ENCODE measurements at places on chromosomes 1 and 21. TPM values are rescaled to one million over a fixed set of nuclear protein-coding genes. Genes with fewer than 3 reads are reported as not detected.

UMODL1 gene
- total RNA-seq: not detected

ARMH1 gene
- 4.7 TPM for total RNA-seq

IRF6 gene
- 99.7 TPM for total RNA-seq

TEX38 gene
- total RNA-seq: not detected

COL9A2 gene
- 20.2 TPM for total RNA-seq

SUSD4 gene
- total RNA-seq: 1.8 TPM

ALDH4A1 gene
- 18.8 TPM for total RNA-seq

RAB13 gene
- total RNA-seq: 48.7 TPM

FOXE3 gene
- not detected for total RNA-seq

SLC22A15 gene
- 12.9 TPM for total RNA-seq

METTL25B gene
- 13.0 TPM for total RNA-seq

RPS8 gene
- total RNA-seq: 4,100 TPM

DNA sequence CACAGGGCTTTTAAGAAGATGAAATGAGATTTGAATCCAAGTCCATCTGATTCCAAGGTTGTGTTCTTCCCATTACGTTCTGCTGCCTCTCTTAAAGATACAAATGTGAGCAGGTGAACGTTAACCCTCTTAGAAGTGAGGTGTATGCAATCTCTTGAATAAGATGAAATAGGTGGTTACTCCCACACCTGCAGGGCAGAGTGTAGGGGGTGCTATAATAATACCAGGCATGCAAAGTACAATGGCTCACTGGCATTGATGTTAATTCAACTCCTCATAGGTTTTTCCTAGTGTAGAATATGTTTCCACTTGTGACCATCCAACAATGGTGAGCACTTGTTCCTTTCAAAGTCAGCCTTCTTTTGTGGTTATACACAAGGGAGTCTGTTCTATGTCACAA, 163.0 kb downstream of the ASTN1 start:
- DNase-seq: no peak

DNA sequence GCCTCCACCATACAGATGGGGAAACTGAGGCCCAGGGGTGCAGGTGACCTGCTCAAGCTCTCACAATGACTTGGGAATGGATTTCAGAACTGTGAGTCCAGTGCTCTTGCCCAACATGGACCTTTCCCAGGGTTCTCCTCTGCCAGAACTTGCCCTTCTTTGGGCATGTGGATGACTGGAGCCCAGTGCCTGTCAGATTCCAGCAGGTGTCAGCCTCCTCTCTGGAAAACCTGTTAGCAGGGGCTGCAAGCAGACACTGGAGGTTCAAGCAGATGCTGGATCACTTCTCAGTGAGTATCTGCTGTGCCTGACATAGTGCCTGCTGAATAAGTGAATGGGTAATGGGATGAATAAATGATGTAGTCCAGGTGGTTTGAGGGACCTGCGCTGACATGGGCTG, 314.2 kb upstream of the POU3F1 start:
- no peak for DNase-seq

DNA sequence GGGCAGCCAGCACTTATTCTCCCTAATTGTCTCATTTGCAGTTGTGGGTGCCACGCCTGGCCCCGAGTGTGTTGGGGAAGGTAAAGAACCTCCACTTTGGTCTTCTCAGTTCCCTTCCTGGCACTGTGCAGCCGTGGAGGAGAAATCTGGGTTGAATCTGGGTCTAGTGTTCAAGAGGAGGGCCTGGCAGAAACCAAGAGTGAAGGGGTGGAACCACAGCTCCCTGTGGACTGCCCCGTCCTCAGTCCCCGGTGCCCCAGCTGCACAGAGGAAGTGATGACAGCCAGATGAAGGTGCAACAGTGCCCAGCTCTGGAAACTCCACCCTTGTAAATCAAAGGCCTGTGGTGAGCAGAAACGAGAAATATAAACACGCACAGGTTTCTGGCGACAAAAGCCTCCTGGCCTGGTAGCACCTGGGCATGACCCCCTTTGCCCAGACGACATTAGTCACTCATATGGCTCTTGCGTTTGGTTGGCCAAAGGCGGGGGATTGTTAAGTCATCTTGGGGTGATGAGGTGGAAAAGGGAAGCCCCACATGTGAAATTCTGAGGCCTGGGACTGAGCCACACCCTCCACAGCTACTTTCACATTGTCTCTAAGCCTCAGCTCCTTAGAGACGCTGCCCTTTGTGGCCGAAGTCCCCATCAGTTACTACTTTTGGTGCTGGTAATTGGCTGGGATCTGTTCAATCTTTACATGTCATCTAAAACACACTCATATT, 4.2 kb upstream of the ECE1 start:
- no peak for DNase-seq

- peak; percentile 32 for DNase-seq
Measured at GRCh38 chr1:18149027-18149641, 41.5 kb downstream of the IGSF21 start.

- no peak for DNase-seq
Measured at GRCh38 chr1:160437432-160438316, 37.3 kb downstream of the VANGL2 start.

GRCh38 chr1:188128761-188129160, 1300.0 kb downstream of the PLA2G4A start:
- DNase-seq: no peak

GRCh38 chr1:224259986-224260385, 70.0 kb downstream of the NVL start:
- no peak for DNase-seq

DNA sequence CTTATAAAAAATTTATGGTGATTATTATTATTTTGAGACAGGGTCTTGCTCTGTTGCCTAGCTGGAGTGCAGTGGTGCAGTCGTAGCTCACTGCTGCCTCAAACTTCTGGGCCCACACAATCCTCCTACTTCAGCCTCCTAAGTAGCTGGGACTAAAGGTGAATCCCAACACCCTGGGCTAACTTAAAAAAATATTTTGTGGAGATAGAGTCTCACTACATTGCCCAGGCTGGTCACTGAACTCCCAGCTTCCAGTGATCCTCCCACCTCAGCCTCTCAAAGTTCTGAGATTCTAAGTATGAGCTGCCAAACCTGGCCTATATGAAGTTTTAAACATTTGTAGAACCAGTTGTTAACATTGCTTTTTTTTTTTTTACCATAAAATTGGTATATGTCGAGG, 18.2 kb downstream of the NFIA start:
- no peak for DNase-seq

DNA sequence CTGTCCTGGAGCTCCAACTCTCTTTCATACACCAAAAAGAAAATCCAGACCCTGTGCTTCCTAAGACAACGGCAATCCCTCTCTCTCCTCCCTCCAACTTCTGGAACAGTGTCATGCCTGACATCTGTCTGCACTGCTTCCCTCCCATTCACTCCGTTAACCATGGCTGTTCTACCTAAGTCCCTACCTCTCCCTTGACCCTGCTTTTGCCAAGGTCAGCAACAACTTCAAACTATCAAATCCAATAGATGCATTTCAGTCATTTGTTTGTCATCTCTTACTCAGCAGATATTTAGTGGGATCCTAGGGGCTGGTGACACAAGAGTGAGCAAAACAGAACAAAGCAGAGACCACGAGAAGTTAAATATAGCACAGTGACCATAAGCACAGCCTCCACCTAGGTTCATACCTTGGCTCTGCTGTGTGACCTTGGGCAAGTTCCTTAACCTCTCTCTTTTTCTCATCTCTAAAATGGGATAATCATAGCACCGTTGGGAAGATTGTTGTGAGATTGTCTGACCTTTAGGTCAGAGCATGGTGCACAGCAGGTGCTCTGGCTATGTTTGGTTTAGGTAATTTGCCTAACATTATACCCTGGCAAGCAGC, 88.9 kb downstream of the TMEM53 start:
- DNase-seq: no peak

- no peak for DNase-seq
Measured at GRCh38 chr21:32549886-32550285, 35.4 kb downstream of the TCP10L start.

DNA sequence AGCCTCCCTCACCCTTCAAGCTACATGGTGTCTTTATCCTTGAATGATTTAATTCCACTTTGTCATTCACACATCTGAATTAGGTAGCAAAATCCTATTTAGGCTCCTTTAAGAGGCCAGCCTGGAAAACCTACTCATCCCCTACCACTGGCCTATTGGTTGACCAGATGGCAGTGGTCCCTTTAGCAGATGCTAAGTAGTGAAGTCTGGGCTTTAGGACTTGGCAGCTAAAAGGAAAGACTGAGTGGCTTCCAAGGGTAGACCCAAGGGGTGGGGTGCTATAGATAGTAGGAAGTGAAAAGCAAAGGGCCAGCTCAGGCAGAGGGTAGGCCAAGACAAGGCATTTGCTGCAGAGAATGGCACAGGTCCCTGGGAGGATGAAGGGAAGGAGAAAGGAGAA, 46.6 kb downstream of the KCNJ6 start:
- DNase-seq: no peak

- DNase-seq: no peak
Measured at GRCh38 chr1:225770561-225771248, 6.9 kb upstream of the SRP9 start.

- no peak for DNase-seq
Measured at GRCh38 chr1:170630977-170631376, 33.0 kb upstream of the PRRX1 start.

GRCh38 chr1:202018468-202019234, 8.3 kb downstream of the ELF3 start:
- peak; percentile 67 for DNase-seq

- DNase-seq: no peak
Measured at GRCh38 chr1:36964830-36965229, 69.5 kb downstream of the GRIK3 start.

GRCh38 chr1:221015159-221015790, 136.0 kb downstream of the HLX start:
- DNase-seq: no peak

DNA sequence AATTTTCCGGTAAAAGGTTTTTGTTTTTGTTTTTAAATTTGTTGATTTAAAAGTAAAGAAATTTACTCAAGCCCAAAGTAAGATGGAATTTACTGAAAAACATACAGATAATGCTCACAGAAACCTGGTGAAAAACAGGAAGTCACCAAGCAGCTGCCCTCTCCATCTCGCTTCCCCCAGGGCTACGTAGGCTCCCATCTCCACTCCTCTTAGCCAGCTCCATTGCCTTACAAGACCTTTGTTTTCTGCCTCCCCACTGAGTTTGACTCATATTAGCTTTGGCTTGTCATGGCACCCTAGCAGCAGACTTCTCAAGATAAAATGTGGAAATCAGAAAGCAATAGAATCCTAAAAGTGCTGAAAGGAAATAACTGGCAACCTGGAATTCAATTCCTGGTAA, 57.9 kb downstream of the PHTF1 start:
- DNase-seq: no peak

GRCh38 chr1:71695821-71696220, 586.5 kb downstream of the NEGR1 start:
- DNase-seq: peak; percentile 9

- no peak for DNase-seq
Measured at GRCh38 chr1:11550664-11551283, 71.8 kb downstream of the DISP3 start.

DNA sequence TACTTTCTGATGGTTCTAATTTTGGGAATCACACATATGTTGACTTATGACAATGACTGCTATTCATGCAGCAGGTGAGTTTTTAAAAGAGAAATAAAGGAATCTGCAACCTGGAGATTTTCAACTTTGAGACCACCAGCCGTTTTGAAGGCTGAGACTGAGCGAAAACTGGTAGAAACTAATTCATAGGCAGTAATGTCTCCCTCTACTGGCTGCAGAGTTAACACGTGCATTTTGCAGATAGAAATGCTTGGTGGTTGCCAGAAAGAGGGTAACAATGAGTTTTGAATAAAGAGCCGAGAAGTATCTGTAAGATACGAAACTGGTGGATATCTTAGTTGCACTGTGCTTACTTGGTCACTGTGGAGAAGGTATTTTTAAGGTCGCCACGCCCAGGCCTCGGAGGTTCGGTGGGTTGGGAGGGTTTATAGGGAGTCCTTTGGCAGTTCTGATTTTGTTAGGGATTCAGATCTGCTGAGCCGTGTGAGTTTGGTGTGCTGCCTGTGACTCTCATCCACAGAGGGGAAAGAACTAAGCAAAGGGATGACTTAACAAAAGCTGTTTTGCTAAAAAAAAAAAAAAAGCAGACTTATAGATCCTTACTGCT, 83.0 kb downstream of the RYR2 start:
- no peak for DNase-seq

GRCh38 chr1:51897699-51898031, 19.1 kb upstream of the NRDC start:
- peak; percentile 34 for DNase-seq

DNA sequence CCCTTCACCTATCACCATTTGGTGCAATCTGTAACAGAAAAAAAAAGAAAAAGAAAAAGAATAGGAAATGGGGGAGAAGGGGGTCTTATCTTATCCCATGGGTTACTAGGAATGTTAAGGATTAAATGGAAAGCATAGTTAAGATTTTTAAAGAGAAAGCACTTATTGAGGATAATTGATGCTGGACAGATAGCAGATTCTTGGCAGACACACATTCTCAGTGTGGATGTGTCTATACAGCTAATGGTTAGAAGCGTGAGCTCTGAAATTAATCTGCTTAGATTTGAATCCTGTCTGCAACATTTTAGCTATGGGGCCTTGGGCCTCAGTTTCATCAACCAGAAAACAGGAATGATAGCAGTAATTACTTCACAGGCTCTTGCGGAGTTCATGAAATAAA, 67.1 kb downstream of the SSBP3 start:
- DNase-seq: no peak
